ENCODE measurements at places on chromosomes 11 and 22.

DNA sequence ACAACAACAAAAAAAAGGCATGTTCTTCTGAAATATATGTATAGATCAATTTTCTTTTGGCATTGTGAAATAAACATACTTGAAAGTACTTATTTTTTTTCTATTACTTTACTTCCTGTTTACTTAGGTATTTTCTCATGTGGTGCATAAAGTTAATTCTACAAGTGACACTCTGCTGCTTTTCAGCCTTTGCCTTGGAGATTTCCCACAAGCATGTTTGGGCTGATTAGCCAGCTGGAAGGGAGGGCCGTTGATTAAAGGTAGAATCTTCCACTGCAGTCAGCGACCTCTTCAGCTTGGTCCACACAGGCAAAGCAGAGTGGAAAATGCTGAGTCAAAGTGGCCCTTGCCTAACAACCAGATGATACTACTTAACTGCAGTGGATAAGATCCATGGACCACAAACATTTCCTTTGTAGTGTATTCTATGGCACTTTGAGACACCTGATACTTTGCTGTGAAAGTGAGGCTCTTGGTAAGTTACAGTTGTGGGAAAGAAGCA lies 176.0 kb downstream of the ARHGAP42 start:
- DNase-seq = no peak

GRCh38 chr22:19948057-19948760 lies 6.6 kb upstream of the TXNRD2 start:
- no peak for DNase-seq

GRCh38 chr11:74905326-74905725 lies 43.6 kb downstream of the XRRA1 start:
- no peak for DNase-seq

- no peak for DNase-seq
Measured at GRCh38 chr11:34395916-34396550, 38.2 kb upstream of the ABTB2 start.

DNA sequence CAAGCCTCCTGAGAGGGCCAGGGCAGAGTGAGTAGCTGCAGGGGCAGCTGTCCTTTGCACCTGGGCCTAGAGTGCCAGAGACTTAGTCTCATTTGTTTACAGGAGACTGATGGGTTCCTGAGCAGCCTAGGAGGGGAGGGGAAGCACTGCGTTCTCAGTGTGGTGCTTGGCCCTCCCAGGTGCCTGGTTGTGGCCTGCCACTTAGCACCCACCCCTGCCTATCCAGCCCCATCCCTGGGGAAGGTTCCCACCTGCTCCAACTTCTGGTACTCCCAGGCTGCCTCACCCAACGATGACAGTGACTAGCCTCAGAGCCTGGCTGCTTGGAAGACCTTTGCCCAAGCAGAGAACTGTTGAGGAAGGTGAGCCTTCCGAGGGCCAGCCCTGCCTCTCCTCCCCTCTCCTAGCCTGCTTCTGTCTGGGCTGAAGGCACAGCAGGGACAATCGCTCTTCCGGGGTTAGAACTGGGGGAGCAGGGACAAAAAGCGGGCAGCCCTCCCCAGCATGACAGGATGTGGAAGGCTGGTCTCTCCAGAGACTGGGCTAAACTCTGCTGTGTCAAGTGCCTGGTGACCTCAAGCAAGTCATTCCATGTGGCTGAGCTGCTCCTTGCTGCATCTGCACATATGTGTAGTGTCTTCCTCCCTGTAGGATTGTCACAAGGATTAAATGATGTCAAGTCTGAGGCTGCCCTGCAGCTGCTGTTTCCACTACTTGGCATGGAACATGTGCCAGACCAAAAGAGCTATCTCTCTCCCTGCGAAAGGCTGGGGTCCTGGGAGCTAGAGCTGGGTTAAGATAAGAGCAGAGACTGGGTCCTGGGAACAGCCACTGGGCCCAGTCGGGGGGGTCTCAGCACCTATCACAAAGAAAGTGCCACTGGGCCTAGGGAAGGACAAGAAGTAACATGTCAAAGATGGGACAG lies 9.9 kb downstream of the KCNQ1OT1 start:
- DNase-seq = peak; percentile 6

GRCh38 chr11:122032317-122032716 lies 83.7 kb downstream of the BLID start:
- DNase-seq = no peak

- DNase-seq = peak; percentile 64
Measured at GRCh38 chr11:28110108-28110820, 2.1 kb downstream of the METTL15 start.

DNA sequence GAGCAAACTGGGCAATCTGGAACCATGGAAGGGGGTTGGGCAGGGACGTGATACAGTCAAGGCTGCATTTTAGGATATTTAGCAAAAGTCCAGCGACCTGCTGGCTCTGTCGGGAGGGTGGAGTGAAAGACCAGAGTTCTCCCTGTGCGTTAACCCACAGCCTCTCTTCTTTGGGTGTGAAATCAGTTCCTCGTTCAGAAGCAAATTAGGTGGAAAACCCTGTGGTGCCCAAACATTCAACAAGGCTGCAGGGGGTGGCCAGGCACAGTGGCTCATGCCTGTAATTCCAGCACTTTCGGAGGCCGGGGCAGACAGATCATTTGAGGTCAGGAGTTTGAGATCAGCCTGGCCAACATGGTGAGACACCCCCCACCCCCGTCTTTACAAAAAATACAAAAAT lies 5.9 kb downstream of the TMEM151A start:
- DNase-seq = no peak

DNA sequence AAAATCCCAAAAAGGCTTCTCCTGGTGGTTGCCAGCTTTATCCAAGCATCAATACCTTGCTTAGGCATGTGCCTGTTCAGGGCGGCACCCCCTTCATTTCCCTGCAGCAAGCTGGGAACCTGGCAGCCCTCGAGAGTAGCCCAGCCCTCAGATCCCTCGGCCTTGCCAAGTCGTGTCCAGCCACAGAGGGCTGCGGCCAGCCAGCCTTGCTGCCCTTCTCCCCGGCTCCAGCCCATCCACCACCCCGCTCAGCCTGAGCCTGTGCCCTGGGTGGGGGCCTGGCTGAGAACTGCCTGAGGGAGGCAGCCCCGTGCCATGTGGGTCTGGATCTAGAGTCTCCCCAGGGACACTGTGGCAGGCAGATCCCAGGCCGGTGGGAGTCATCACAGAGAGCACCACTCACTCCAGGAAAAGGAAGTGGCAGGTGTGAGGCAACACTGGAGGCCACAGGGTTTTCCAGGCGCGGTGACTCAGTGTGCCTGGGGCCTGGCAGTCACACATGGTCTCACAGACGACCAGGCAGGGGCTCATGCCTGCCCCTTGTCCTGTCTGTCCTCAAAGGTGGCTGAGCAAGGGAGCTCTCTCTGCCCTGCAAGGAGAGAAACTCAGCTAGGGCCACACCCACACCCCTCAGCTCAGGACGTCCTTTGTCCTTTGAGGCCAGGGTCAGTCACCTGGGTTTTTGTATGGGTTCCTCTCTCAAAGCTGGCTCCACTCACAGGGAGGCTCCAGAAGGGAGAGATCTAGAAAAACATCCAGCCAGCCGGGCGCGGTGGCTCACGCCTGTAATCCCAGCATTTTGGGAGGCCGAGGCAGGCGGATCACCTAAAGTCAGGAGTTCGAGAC lies 12.2 kb upstream of the CDC42BPG start:
- peak; percentile 50 for DNase-seq

All from activated T-cell treated with anti-CD3 and anti-CD28 coated beads, Interleukin-2, amount 50 U/mL, for 1 hour (primary cell).